Stimulated activated CD4-positive, alpha-beta T cell treated with anti-CD3 and anti-CD28 coated beads, TNF-alpha, amount 100 ng/mL, for 1 hour (primary cell): ENCODE measurements at places on chromosomes 4 and X.

DNA sequence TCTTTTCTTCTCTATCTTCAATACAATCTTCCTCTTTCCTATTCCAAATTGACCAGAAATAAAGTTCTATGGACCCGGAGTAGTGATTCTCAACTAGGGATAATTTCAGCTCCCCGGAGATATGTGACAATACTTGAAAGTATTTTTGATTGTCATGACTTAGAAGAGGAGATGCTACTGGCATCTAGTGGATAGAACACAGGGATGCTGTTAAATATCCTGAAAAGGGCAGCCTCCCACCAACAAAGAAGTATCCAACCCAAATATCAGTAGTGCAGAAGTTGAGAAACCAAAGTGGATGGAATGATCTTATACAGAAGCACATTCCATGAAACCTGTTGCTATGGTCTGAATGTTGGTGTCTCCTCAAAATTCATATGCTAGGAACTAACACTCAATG is 65.7 kb upstream of the NDST3 start:
- no peak for DNase-seq

DNA sequence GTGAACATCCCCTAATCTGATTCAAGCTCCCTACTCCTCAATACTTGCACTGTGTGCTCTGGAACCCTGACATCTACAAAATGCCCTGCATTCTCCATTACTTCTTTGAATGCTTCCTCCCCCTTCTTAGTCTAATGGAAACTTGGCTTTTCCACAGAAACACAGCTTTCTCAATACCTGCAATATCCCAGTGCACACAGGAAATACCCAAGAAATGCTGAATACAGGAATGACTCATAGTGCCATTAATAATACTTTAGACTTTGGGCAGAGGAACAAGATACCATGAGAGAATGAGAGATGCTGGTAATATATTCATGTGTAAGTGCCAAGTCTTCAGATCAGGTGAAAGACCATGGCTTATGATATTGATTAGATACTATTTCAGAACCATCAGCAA is 5.6 kb downstream of the QRFPR start:
- no peak for DNase-seq

DNA sequence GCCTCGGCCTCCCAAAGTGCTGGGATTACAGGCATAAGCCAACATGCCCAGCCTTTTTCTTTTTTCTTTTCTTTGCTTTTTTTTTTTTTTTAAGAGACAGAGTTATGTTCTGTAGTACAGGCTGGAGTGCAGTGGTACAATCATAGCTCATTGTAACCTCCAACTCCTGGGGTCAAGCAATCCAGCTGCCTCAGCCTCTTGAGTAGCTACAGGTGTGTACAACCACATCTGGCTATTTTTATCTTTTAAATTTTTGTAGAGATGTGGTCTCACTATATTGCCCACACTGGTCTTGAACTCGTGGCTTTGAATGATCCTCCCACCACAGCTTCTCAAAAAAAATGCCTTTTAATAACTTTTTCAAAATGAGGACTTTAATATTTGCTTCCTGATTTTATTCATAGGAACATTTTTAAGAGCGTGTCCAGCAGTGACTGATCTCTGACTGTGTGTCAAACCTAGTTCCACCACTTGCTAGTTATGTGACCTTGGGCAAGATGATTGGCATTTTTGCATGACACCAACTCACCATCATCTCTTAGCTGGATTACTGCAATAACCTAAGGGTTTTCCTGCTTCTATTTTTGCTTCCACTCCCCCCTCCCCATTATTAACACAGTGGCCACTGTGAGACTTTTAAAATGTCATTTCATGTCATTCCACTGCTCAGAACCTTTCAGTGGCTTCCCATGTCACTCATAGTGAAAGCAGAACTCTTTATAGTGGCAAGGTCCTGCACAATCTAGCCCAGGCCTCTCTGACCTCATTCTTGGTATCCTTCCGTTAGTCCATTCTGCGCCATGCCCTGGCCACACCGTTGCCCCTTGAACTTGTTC is 4.5 kb upstream of the TNIP3 start:
- no peak for DNase-seq

- no peak for DNase-seq
These were observed 203.1 kb downstream of the FAT4 start for GRCh38 chr4:125517831-125518230.

DNA sequence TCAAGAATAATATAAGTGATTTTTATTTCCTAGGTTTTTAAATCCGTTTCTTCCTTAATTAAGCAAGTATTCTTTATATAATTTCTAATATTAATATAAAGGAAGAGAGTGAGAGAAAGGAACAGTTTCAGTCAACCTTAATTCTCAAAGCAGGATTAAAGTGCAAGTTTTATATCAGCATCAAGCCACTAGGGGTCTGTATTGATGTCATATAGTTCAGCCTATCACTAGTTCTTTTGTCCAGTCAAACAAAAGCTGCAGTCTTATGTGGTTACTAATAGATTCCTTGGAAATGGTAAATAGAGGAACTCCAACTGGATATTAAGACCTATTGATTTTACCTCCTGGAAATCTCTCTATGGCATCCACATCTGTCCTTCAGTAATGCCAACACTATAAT is 82.0 kb downstream of the NAP1L3 start:
- no peak for DNase-seq

DNA sequence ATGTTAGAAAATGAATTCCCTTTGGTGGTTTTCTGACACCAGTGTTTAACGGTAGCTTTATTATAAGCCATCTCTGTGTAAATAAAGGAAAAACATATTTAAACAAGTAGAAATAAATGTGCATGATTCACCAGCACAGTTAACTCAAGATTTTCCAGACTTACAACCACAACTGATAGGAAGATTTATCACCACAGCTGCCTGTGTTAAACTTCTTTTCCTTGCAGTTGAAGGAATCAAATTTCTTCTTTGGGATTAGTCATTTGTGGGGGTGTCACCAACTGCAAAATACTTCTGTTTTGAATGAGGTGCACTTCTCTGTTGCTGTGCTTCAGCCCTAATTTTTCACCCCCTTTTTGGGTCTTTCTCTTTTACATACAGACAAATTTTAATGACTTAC is 128.1 kb upstream of the STK26 start:
- DNase-seq: no peak

GRCh38 chrX:103919270-103919637 is 43.2 kb upstream of the TMSB15B start:
- DNase-seq: no peak

DNA sequence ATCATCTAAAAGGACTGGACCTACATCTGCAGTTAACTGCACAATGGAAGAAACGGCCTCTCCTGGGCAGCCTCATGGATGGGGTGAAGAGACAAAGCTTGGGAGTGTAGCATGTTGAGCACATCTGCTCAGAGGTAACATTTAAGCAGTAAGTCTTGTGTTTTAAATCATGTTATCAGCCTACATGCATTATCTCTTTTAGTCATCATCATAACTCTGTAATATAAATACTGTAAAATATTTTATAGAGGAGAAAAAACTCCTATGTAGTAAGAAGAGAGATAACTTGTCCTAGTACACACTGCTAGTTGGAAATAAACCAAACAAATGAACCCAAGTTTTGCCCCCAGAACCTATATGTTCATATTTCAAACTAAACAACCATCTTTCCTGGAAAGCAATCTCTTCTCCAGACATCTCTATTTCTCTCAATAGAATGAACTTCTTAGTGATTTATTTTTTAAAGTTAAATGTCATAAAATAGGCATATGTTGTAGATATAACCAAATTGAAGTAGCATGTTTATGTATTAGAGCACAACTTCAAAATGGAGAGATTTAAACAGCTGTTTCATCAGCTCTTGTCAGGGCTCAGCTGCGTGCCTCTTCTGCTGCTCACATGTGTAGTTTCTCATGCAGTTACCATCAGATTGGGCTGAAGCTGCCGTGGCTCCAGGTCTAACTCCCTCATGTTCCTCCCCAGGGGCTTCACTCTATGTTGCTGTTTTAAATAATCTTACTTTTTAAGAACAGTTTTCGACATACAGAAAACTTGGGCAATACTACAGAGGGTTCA is 581.8 kb upstream of the ZFP42 start:
- no peak for DNase-seq

DNA sequence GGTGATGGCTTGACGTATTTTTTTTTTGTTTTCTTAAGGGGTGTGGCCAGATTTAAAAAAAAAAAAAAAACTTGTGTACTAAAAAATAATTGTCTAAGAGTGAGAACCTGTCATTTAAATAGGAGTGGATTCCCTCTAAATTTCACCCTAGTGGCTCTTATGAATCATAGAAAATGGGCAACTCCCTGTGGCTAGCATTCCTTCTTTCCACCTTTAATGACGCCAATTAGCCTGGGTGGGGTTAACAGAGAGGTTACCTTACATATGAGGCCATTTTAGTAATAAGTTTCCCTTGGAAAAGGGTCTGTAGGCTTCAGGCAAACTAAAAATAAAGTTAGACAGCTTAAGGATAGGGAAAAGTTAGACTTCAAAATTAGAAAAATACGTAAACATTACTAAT is 223.5 kb upstream of the FAM241A start:
- no peak for DNase-seq

DNA sequence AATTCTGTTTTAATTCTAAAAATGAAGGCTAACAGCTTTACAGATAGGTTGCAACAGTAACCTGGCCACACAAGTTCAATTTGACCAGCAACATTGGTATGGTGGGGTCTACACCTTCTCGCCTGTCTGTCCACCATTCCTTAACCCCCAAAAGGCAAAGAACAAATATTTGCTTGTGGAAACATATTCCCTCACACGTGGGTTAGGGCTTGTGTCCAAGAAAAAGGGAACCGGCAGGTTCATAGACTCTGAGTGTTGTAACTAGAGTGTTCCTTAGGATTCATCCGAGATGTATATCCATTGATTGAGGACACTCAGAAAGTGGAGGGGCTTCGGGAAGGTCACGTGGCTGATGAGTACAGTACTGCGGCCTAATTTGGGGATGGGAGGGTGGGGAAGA is 54.1 kb downstream of the C4orf51 start:
- DNase-seq: no peak

GRCh38 chr4:95170176-95170575 is 378.6 kb downstream of the UNC5C start:
- DNase-seq: no peak

DNA sequence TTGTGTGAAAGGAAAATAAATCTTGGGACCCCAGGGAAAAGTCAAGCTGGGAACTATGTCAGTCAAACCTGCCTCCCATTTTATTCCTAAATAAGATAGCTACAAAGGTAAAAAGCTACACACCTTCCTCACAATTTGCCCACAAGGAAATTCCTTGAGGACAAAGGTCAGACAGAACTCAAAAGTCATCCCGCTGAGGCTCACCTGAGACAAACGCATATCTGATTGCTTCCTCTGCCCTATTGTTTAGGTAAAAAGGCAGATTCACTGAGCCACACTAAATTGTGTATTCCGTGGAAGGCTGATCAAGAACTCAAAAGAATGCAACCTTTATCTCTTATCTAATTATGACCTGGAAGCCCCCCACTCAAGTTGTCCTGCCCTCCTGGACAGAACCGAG is 58.7 kb upstream of the MAML3 start:
- DNase-seq: no peak

GRCh38 chr4:186693159-186693815 is 30.4 kb downstream of the FAT1 start:
- DNase-seq: no peak

- DNase-seq: no peak
These were observed 130.1 kb downstream of the EGF start for GRCh38 chr4:110042545-110043517.

GRCh38 chr4:170497112-170497511 is 407.4 kb upstream of the AADAT start:
- no peak for DNase-seq

- no peak for DNase-seq
These were observed 860.7 kb downstream of the PCDH19 start for GRCh38 chrX:99549381-99549780.

DNA sequence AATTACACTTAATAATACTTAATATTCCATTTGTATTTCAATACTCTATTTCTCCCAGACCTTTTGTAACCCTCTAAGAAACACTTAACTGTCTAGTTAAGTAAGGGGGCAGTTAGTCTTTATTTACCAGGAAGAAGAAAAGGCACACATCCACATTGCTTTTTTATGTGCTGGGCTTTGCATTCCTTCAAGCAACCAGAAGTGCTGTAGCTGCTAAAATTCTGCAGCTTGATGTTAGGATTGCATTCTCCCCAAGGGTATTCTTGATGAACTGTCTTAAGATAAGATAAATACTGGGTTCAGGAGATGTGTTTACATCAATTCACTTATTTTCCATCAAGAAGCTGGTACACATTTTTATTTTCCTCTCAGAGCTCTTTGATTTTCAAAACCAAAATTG is 24.0 kb downstream of the ASIC5 start:
- no peak for DNase-seq

GRCh38 chr4:100369871-100370270 is 148.0 kb downstream of the EMCN start:
- DNase-seq: no peak

DNA sequence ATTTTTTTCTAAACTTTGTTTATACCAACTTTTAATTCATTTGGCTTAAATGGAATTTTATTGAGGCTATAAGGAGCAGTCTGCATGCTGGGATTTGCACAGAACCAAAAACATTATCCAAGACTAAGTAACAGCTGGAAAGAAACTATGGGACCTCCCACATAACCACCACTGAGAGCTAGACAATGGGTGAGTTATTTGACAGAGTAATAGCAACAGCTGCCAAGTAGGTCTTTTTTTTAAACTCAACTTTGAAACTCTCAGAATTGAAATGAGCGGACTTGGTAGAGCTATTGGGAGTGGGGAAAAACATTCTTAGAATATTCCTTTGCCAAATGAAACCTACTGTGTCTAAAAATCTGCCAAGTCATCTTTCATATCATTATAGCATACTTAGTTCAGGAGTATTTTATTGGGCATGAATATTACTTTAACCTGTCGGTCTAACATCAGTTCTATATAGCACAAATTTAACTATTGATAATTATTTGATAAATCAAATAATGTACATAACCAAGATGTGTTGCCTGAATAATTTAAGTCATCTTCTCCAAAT is 1428.0 kb downstream of the PCDH7 start:
- no peak for DNase-seq

DNA sequence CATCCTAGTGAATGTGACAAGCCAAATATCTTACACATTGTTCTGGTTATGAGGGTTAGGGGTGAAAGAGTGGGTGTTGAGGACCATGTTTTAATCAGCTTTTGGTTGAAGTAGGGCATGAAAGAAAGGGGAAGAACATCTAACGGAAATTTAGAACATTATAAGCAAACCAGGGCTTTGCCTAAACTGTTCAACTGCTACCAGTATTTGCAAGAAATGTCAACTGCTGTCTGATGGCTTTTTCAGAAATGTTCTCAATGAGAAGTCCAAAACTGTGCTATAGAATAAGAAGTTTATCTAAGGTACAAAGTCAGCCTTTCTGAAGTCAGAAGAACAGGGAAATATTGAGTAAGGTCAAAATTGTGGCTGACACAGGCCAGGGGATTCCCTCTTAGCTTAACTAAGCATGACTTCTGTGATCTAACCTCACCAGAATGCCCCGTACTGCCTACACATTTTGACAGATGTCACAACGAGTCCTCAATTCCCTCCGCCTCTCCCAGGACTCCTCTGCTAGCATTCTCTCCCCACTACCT is 67.1 kb downstream of the DTHD1 start:
- DNase-seq: no peak

DNA sequence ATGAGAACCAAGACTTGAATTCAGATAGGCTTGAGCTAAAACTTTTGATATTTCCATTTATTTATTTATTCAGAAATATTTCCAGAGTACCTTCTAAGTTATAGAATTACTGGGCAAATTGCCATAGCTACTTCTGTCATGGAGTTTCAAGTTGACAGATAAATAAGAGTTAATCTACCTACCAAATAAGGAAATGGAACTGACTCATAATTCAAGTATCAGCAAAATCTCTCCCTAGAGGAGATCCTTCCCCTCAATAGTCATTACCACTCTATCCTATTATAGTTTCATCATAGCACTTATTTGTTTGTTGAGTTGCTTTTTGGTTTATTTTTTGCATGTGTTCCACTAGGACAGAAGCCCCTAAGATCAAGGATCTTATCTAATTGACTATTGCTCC is 48.8 kb upstream of the CCSER1 start:
- DNase-seq: no peak
